ENCODE measurements at places on chromosomes 4 and X.
A peak's percentile ranks its signal among the peaks of the same experiment; 100 is the strongest.

DNA sequence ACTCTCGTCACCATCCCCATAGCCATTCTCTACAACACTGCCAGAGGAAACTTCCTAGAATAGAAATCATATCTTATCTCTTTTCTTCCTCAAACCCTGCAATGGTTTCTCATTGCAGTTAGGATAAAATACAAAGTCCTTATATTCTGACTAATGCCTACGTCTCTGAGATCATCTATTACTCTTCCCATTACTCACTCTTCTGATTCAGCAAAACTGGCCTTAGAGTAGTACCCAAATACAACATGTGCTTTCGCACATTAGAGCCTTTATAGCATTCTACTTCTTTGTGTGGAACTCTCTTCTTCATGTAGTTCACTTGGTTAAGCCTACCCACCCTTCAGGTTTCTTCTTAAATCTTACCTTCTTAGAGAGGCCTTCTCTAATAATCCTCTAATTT lies 28.0 kb downstream of the LHFPL1 start:
- no peak for DNase-seq

DNA sequence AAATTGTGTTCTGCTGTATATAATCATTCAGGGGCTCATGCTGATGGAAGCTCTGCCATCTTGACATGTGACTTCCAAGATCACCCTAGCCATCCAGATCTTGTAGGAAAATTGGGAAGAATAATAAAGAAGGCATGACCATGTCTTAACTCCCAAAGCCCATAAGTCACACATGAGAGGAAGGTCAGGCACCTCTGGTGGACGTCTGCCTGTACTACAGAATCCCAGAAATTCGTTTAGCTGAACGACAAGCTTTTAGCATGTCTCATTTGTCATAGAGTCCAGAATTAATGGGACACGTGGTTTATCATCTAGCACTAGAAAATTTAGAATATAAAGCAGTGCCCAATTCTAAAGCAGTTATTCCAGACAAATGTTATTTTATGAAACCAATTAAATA lies 212.7 kb downstream of the CENPC start:
- peak; percentile 49 for DNase-seq

- no peak for DNase-seq
These were observed 131.9 kb downstream of the FHIP1A start for GRCh38 chr4:151540728-151541388.

- no peak for DNase-seq
These were observed 654.6 kb upstream of the GALNT7 start for GRCh38 chr4:172514011-172514410.

GRCh38 chr4:180422989-180423711 lies 1820.1 kb upstream of the TENM3 start:
- DNase-seq: no peak

DNA sequence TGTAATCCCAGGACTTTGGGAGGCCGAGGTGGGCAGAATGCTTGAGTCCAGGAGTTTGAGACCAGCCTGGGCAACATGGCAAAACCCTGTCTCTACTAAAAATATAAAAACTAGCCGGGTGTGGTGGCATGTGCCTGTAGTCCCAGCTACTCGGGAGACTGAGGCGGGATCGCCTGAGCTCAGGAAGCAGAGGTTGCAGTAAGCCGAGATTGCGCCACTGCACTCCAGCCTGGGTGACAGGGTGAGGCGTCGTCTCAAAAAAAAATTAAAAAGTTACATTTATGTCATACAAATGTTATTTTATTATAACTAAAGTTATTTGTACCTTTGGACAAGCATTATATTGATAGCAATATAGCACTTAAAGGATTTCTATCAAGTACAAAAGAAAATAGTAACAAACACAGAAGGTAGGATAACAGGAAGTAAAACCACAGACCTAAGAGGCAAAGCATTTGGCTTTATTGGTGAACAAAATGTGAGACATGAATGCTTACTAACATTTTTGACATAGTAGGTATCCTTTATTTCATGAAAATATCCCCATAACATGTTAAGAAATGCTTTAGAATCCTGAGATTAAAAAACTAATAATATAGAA lies 51.5 kb downstream of the TMEM165 start:
- DNase-seq: no peak

Measured in Kasumi-1 (cell line).